ENCODE measurements at places on chromosomes 5 and 9. TPM values are rescaled to one million over a fixed set of nuclear protein-coding genes. Genes with fewer than 3 reads are reported as not detected.

The ABO gene
- total RNA-seq = not detected

The BBLN gene
- total RNA-seq = 44.7 TPM

The ACOT12 gene
- total RNA-seq = 0.98 TPM

The SHOC1 gene
- not detected for total RNA-seq

The ZNF354C gene
- total RNA-seq = 43.8 TPM

The HTR4 gene
- 0.49 TPM for total RNA-seq

The CBY3 gene
- not detected for total RNA-seq

The KCNT1 gene
- total RNA-seq = 3.9 TPM

The C9orf153 gene
- total RNA-seq = 0.25 TPM

The HRH2 gene
- total RNA-seq = 3.0 TPM

The SOWAHA gene
- total RNA-seq = 4.7 TPM

Data from temporal lobe (tissue), 4 donors.